GM06990 (cell line): ENCODE measurements at places on chromosomes 2 and 18.

DNA sequence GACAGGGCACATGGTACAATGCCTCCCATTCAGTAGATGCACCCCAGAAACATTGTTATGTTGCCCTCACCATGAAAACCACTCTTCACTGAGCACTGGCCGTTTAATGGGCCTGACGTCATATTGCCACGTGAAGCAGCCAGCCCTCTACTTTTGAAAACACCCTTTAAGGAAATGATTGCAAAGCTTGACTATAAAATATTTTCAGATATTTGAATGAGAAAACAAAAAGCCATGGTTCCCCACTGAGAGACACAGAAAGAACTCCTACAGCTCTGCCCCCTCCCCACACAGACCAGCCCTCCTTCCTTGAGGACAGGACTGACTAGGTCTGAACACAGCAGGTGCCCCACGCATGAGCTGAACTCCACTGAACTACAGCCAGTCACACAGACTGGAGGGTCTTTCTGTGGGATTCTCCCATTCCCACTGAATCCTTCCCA lies 349.1 kb downstream of the ANAPC1 start:
- DNase-seq: no peak

DNA sequence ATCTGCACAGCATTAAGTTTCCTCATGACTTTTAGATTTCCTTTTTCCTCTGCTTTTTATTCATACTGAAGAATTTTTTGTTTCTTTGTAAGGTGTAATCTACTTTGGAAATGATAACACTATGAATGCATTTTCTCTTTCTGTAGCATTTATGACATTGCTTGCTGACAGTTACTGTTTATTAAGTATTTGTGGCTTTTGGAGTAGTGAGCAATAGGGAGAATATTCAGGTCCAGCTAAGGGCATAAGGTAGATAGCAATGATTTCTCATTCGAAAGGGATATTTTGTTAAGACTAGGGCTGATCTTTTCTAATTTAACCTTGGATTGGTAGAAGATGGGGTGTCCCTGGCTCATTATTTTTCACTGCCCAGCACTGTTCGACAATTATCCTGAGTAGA lies 80.3 kb downstream of the XRCC5 start:
- DNase-seq: no peak

- DNase-seq: peak; percentile 48
These were observed 499.3 kb downstream of the IRS1 start for GRCh38 chr2:226300196-226300886.

DNA sequence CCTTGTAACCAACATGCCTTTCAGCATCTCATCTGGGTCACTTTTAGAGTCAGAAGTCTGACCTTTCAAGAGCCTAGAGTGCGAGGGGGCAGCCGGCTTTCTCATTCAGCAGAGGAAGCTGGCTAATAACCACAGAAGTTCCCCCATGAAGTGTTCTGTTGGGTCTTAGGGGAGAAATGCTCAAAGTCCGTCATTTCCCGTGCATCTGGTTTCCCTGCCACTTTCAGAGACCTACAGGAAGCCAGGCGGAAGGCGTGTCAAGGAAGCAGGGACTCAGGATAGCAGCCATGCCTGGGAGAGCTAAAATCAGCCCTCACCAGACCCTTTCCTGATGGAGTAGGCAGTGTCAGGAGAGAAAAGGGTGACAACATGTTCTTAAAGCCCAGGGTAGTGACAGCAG lies 301.8 kb upstream of the ID2 start:
- DNase-seq: peak; percentile 30

- DNase-seq: no peak
These were observed 101.1 kb upstream of the OTOS start for GRCh38 chr2:240241572-240241971.

GRCh38 chr2:120466704-120467054 lies 120.7 kb downstream of the INHBB start:
- no peak for DNase-seq

DNA sequence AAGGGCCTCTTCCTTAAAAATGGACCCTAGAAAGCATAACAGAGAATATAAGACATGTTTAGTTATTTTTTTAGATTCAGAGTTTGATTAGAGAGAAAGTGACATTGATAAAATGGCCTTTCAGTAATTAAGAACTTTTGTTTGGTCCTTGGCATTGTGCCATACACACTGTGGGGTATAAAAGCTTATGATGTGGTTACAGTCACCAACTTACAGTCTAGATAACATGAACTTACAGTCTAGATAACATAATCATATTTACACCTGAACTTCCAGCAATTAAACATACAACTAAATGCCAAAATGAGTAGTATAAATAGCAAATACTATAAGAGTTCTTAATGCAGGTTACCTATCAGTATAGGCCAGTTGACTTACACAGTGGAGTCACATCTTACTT lies 25.6 kb upstream of the EFEMP1 start:
- no peak for DNase-seq

GRCh38 chr2:19799881-19800780 lies 101.7 kb downstream of the TTC32 start:
- no peak for DNase-seq

GRCh38 chr2:216618785-216619184 lies 14.4 kb upstream of the IGFBP2 start:
- DNase-seq: no peak

- DNase-seq: no peak
These were observed 328 bp upstream of the PASK start for GRCh38 chr2:241149675-241149924.

GRCh38 chr2:217477583-217477982 lies 525.2 kb downstream of the TNS1 start:
- no peak for DNase-seq
